Activated T-cell treated with anti-CD3 and anti-CD28 coated beads, Interleukin-2, amount 50 U/mL, for 24 hours (primary cell): ENCODE measurements at places on chromosomes 12 and 14.

DNA sequence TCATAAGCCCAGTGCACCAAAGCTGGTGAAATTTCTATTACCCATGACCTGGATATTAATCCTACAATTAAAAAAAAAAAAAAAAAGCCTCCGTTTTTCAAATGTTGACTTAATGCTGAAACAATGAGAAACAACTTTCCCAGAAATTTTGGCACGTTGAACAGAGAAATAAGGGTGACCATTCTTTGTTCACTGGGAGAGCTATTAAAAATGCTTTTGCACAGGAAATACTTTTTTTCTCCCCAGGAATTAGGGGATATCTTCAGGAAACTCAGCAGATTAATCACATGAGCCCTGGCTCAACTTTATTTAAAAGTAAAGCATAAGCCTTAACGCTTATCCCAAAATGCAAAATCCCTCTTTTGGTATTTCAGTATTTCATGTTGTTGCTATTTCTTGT lies 54.8 kb upstream of the FLRT2 start:
- DNase-seq, result no peak

- no peak for DNase-seq
Measured at GRCh38 chr14:51959928-51960327, 29.4 kb upstream of the RTRAF start.

GRCh38 chr12:98698603-98699463 lies 53.7 kb downstream of the APAF1 start:
- DNase-seq, result peak; percentile 57

GRCh38 chr12:131133994-131134393 lies 180.3 kb downstream of the ADGRD1 start:
- no peak for DNase-seq
